ENCODE measurements at places on chromosomes 2 and 18.

GRCh38 chr2:226971770-226972169 is 135.9 kb downstream of the RHBDD1 start:
- DNase-seq = no peak

GRCh38 chr2:226738821-226739544 is 60.6 kb downstream of the IRS1 start:
- no peak for DNase-seq

- no peak for DNase-seq
Measured at GRCh38 chr2:53801547-53801946, 14.7 kb downstream of the ERLEC1 start.

- DNase-seq = no peak
Measured at GRCh38 chr2:204505488-204505887, 39.8 kb upstream of the PARD3B start.

DNA sequence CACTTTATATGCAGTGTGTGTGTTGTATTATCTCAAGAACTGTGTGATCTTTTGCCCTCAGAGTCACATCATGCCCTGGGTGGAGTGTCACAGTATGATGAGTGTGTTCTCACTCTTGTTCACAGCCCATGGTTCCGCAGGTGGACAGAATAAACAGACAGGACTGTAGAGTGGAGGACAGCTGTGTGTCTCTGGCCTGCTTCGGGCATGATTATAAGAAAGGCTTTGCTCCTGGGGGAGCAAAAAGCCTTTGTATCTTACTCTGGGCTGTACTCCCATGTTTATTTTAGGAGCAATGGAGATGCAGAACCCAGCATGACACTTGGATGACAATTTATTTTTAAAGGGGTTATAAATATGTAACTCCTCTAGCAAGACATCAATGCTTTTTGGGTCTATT is 371.7 kb upstream of the MEX3C start:
- peak; percentile 32 for DNase-seq

DNA sequence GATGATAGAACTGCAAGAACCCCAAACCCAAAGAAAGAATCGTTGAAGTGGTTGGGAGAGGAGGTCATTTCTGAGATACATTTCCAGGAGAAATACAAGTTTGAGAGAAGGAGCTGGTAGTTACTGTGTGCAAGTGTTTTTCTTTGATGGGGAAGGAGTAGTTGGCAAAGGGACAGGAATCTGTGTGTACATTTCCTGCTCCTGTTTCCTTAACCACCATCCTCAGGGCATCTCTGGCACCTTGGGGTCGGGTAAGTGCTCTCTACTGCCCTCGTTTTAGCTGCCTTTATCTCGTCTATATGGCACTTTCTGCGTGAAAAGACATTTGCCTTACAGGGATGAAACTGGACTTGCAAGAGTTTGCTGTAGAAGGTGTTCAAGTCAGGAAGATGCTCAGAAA is 27.3 kb downstream of the CDC42EP3 start:
- DNase-seq = no peak

DNA sequence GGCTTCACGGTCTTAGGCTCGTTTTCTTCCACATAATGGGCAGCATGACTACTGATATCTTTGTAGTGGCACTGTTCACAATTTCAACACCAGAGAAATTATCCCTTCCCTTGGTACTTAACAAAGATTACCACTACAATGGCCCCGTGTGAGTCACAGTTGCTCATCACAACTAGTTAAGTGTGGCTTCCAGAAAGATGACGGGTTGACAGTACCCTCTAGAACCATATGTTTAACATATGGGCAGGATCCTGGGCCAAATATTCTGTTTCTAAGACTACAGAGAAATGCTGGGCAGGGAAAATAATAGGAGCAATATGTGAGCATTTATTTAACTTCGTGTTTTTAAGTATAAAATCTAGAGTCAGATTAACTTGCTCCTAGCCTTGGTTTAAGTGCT is 780.1 kb upstream of the LINC00305 start:
- no peak for DNase-seq

DNA sequence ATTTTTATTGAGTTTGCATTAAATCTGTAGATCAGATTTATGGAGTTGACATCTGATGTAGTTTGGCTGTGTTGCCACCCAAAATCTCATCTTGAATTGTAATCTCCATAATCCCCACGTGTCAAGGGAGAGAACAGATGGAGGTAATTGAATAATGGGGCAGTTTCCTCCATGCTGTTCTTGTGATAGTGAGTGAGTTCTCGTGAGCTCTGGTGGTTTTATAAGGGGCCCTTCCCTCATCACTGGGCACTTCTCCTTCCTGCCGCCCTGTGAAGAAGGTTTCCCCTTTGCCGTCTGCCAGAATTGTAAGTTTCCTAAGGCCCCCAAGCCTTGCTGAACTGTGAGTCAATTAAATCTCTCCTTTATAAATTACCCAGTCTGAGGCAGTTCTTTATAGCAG is 32.2 kb downstream of the ZC3H15 start:
- no peak for DNase-seq

DNA sequence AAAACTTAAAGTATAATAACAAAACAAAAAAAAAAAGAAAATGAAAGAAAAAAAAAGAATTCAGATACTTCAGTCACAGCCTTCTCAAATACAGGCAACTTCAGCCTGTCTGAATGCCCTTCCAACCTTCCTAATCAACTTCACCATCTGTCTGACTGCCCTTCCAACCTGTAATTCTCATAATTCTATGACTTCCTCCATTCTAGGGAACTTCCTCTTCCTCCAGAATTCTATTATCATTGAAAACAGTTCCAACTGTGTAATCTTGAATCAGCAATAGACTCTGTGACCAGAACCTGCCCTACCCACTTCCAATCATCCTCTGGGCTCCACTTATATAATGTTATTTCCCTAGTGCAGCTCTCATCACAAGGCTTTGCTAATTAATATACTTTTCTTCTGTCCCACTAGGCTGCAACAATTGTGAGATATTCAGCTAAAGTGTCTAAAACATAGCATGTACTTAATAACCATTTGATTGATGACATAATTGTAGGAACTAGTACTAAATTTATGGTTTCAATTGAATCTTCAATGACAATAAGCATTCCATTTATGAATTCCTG is 127.3 kb downstream of the UPP2 start:
- no peak for DNase-seq

- DNase-seq = no peak
Measured at GRCh38 chr2:143433251-143433650, 304.0 kb downstream of the ARHGAP15 start.

- no peak for DNase-seq
Measured at GRCh38 chr2:59195851-59196250, 954.7 kb upstream of the FANCL start.

DNA sequence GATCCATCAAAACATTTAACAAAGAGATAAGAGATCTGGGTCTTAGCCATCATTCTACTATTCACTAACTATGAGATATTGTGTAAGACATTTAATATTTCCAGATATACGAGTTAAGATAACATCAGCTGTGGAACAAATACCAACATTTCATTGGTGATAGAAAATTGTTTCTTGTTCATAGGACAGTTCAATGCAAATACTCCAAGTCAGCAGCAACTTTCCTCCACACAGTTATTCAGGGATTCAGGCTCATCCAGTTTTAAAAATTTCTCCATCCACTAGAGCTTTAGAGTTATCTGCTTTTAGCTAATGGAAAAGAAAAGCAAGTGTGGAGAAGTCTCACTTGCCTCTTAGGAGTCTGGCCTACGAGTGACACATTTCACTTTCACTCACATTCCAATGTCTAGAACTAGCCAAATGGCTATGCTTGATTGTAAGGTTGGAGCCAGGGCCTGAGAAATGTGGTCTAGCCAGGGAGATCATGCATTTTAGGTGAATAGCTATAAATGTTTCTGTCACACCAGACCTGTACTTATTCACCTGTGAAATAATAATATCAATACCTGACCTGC is 119.3 kb upstream of the MAPRE2 start:
- no peak for DNase-seq

Measured in NCI-H1417 treated with DMSO at 0.1 percent for 48 hours (cell line).